Neural crest cell (in vitro differentiated cells): ENCODE measurements at places on chromosomes 5 and 9. TPM values are rescaled to one million over a fixed set of nuclear protein-coding genes. Genes with fewer than 3 reads are reported as not detected.

- no peak for DNase-seq
Observed at GRCh38 chr9:124216474-124217176, 41.1 kb upstream of the NEK6 start.

DNA sequence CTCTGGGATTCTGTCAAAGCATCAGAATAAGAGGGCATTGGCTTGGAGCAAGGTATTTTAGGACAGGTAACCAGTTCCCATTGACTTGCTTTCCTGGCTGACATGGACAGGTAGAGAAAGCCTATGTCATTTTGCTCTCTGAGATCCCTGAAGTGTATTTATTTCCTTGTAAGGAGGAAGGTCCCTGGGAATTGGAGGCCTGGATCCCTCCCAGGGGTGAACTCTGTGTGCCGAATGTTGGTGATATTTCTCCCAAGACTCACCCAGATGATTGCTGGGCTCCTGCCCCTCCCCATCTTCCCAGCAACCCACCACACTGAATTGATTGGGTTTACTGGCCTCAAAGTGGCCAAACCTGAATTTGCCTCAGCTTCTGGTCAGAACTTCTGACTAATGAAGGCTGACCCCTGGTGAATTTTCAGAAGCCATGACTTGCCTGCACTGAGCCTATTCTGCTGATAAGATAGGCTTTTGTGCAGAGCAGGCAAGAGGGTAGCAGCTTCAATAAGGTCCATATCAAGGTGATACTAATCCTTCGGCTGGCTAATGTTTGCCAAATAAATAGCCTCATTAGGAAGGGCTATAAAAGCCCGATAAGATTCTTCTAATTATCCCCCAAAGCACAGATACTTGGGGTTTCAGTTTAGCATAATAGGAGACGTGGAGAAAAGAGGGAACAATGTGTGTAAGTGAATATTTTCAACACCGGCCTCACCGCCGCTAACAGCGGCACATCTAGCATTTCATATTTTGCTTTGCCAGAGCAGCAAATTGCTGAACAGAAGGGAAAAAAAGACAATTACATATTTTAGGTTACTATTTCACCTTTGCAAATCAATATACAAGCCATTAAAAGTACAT is 152.9 kb upstream of the PITX1 start:
- no peak for DNase-seq

- no peak for DNase-seq
Observed at GRCh38 chr5:143340891-143341685, 62.4 kb downstream of the NR3C1 start.

DNA sequence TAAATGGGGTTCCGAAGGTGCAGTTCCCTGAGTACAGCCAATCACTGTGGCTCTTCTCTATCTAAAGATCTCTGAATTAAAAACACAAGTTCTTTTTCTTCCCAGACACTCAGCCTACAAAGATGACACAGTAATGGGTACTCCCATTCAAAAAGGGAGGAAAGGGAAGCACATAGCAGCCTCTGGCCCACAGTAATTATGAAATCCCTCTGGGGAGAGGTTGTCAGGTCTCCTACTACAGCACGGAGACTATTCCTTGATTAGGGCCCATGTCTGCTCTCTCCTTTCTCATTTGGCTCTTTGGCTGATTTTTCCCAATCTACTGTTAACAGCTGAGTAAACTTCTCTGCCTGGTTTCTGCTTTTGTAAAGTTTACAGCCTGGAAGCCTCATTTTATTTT is 62.0 kb upstream of the RANBP3L start:
- DNase-seq = no peak

GRCh38 chr5:157390551-157391297 is 69.3 kb upstream of the NIPAL4 start:
- no peak for DNase-seq

- DNase-seq = peak; percentile 55
Observed at GRCh38 chr9:123373946-123374345, 17.9 kb downstream of the CRB2 start.

DNA sequence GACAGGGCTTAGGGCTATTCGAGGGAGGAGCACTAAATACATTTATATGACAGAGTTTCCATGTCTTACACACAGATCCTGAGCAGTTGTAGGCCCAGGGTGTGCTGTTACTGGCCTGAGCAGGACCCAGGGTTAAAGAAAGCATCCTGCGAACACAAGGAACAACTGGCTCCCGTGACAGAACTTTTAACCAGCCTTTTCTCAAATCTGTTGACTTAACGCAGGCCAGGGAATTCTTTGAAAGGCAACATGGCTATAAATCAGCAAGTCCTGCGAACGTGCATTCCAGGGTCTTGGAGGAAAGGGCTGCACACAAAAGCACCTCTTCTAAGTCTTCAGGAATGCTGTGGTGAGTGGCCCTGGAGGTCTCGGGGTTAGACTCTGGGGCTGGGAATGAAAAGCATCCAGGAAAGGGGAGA is 45.2 kb upstream of the ANKRD55 start:
- no peak for DNase-seq

DNA sequence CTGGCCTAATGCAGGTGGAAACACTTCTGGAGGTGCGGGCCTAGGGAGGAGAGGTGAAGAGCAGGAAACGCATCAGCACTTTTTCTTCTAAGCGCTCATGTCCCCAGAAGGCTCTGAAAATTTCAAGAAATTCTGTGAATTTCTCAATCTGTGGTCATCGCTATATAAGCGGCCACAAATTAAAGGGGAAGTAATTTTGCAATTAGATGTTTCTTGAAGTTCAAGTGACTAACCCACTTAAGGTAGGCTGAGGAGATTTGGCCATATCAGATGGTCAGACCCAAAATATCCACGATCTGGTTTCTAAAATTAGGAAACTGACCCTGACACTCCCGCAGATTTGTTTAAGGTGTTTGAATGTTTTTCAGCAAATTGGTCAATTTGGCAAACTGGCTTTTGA is 16.6 kb upstream of the HMGCR start:
- DNase-seq = no peak

GRCh38 chr9:250039-250438 is 35.4 kb downstream of the DOCK8 start:
- DNase-seq = no peak

DNA sequence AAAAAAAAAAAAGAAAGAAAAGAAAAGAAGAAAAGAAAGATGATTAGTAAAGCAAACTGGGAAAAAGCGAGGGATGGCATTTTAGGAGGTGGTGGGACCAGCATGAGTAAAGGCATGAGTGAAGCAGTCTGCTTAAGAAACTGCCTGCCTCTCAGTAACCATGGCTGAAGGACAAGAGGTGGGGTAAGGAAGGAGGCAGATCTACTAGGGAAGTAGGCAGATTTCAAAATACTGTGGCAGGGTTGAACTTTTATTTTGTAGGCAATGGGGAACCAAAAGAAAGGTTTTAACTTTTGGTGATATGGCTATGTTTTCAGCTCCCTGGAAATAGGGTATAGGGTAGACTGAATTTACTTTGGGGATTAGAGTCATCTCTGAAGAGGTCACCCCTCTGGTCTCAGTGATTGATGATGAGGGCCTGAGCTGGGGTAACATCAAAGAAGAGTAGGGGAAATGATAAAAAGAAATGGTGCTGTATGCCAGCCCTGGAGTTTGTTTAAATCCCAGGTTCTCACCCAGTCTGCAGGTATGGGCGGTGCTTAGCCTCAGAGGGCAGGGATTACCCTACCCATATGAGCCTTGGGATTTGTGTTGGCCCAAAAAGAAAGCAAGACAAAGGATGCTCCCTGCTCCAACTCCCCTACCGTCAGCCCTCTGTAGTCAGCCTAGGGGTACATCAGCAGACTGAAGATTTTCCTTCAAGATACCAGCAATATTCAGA is 316.2 kb downstream of the CWC27 start:
- no peak for DNase-seq

DNA sequence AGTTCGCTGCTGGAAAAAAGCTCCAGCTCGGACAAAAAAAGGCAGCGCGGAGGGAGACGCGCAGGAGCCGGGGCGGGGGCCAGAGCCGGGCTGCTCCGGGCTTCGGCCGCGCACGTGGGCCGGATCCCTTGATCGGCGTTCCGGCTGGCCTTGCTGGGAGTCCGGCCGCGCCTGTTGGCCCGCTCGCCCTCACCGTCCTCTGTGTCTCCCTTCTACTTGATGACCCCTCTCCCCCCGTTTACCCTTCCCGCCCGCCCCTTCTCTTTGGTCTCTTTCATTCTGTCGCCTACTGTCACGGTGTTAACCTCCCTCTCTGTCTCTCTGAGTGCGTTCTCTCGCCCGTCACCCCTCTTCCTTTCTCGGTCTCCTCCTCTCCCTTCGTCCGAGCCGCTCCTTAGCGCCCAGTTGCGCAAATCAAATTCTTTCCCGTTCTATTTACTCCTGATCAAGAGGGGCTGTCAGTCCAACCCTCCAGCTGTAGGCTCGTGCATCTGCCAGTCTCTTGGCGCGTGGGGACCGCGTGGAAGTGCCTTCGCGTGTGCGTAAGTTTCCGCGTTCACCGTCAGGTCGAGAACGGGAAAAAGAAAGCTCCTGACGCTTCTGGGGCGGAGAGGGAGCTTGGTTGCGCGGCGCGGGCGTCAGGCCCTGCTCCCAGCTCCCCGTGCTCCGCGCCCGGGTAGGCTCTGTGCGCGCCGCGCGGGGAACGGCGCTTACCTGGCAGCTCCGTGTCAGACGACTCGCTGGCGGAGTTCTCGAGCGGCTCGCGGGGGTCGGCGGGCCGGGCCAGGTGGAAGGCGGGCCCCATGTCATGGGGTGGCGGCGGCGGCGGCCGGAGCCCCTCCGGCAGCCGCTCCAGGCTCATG is 798 bp downstream of the PITX1 start:
- no peak for DNase-seq

GRCh38 chr5:2334719-2335118 is 416.8 kb downstream of the IRX2 start:
- DNase-seq = no peak

DNA sequence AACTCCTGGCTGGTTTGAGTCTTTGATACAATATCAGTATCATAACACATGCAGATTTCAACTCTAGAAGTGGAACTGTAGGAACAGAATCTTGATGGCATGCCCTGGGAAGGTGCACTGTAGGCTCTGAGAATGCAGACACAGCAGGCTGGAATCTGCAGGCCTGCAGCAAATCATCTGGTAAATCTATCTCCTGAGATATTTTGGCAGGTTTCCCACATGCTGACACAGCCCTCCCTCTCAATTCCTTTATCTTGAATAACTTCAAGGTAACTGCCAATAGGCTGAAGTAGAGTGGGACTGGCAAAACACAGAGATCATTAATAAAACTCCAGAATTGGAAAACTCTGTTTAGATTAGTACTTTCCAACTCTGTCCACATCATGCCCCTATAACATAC is 177.8 kb upstream of the PCSK5 start:
- DNase-seq = no peak

- DNase-seq = no peak
Observed at GRCh38 chr5:139647506-139648204, 494 bp upstream of the CXXC5 start.

DNA sequence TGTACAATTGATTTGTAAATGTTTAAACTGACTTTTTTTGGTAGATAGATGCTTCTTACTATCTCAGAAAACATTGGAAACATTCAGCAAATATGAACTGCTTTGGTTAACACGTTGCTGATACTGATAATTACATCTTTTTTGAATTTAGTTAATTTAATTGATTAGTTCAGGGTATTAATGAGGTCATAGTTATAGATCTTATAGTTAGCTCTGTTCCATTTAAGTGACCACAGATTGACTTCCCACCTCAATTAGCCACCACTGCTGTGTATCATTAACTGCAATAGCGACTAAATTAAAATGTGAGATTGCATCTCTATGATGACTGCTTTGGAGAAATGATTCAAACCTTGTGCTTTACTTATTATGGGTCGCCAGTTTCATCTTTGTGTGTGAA is 407.1 kb upstream of the EDIL3 start:
- DNase-seq = no peak

- no peak for DNase-seq
Observed at GRCh38 chr9:120643061-120643460, 63.1 kb upstream of the CDK5RAP2 start.

DNA sequence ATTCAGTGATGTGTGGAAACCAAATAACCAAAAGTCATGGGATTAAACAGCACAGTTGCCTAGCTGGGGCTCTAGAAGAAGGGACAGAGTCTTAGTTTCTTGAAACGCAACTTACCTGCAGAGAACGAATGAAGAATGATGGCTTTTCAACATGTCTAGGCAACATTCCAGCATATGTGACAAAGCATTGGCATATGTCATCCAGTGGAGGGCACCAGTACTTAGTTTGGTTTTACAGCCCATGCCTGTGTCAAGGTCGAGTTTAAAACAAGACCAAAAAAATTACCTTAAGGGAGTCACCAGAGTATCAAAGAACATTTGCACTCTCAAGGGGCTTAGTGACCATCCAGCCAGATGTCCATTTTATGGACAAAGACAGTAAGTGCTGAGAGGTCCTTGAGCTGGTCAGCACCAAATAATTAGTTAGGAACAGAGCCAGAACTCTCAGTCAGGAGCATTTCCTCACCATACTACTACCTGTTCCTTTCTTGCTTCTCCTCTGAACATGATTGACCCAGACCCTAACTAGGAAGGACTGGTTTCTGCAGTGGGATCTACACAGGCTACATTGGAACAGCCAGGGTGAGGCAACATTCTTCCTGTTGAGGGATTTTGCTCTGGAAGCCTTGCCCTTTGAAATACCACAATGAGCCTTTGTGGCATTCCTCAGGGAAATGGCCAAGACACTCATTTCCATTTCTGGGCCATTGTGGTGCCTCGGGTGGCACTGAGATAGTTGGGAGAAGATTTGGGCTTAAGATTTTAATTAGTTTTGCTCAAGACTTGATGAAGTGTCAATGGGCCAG is 75.4 kb upstream of the ANKH start:
- DNase-seq = no peak

DNA sequence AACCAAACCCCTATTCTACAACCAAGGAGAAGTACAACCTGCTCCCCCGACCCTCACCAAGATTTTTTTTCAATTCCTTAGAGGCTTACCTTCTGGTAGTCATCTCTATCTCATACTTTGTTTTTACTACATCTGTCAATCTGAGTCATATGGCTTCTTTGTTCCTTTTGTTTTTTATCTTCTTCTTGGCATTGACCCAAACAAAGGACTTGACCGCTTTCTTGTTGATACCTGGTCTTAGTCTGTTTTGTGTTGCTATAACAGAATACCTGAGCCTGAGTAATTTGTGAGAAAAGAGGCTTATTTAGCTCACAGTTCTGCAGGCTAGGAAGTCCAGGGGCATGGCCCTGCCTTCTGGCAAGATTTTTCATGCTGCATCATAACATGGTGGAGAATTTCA is 352.7 kb downstream of the MLLT3 start:
- no peak for DNase-seq

The TAF11L12 gene
- total RNA-seq = not detected in 2 replicates

The EPB41L4A gene
- 10.8 and 12.4 TPM in 2 replicates for total RNA-seq

The GPR150 gene
- total RNA-seq = 0.14 TPM in 1 of 2 replicates, not detected in the other

The LRRTM2 gene
- 0.84 and 1.3 TPM in 2 replicates for total RNA-seq

The FOXD4L3 gene
- total RNA-seq = not detected in 2 replicates

The COL15A1 gene
- 0.18 and 0.33 TPM in 2 replicates for total RNA-seq

The SPEF2 gene
- 6.9 and 7.5 TPM in 2 replicates for total RNA-seq

The BNIP1 gene
- total RNA-seq = 14.2 and 14.6 TPM in 2 replicates

The ITK gene
- total RNA-seq = not detected in 2 replicates

The PCDHAC1 gene
- 4.1 and 4.4 TPM in 2 replicates for total RNA-seq

The SLC36A2 gene
- not detected in 2 replicates for total RNA-seq

The SRD5A1 gene
- total RNA-seq = 29.7 and 31.3 TPM in 2 replicates
